ENCODE measurements at places on chromosomes 2 and 18.

DNA sequence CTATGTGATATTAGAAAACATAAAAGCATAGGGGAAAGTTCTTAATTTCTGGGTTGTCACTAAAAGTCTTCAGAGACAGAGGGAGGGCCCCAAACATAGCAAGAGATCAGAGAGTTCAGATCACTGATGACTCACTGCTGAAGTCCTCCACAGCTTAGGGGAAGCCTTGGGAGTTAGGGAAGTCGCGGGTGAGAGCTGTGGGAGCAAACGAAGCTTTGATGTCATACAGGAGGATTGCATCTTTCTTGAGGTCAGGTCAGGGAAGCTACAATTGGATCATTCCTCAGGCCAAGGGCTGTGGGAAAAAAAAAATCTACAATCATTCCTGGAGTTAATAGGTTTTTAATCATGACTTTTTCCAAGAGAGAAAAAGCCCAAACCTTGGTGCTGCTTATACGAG is 96.2 kb downstream of the COPS8 start:
- DNase-seq, result no peak

DNA sequence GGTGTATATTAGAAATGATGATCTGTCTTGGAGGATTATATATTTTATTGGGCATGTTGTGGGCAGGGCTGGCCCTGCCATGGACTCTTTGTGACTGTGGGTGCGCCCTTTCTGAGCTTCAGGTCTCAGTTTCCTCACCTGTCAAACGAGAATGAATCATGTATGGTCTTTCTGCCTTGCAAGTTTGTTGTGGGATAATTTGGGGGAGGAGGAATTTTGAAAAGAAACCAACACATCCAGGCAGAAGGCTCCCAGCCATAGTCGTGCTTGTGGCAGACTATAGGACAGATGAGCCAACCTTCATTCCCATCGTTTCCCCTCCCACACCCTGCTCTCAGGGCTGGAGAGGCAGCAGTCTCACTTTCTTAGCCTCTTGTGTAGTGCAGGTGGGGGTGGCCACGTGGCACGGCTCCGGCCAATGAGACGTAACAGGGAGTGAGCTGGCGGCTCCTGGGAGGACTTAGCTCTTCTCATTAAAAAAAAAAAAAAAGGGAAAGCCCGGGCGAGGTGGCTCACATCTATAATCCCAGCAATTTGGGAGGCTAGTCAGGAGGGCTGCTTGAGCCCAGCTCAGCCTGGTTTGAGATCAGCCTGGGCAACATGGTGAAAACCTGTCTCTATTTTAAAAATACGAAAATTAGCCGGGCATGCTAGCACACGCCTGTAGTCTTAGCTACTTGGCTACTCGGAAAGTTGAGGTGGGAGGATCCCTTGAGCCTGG is 63.1 kb downstream of the RHOB start:
- no peak for DNase-seq

DNA sequence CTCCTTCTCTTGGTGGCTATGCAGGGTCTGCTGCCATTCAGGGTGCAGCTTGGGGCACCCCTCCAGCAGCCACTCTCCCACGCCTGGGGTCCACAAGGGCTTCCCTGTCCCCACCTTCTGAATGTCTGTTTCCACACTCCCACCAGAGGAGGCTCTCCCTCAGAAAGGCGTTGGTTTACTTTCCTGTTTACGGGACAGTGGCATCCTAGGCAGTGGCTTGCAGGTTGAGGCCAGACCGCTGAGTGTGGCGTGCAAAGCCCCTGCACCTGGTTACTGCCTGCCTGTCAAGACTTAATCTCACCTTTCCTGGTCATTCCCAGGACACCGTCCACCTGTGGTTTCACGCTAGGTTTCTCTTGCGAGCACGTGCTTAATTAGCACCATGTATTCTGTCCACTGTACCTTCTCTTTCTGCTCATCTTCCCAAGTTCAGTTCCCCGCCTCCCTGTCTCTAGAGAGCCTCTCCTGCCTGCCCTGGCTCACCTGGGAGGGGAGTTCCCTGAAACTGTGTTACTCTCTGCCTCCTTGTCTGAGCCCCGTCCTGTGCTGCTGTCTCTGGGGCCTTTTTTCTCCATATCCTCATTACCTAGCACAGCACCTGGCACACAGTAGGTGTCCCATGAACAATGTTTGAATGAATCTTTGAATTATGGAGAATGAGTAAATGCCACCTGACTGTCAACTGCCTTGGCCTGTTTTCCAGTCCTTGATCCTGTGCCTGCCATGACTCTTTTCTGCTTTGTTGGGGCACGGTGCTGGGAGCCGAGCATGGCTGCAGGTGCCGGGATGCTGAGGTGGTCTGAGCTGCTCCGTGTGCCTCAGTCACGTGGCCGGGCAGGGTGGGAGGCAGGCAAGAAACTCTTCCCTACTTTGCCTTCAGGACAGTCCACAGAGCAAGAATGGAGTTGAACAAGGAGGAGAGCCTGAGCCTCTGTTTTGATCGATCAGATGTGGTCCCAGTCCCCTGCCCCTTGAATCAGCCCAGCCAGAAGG is 56.4 kb downstream of the ARHGEF4 start:
- DNase-seq, result no peak

DNA sequence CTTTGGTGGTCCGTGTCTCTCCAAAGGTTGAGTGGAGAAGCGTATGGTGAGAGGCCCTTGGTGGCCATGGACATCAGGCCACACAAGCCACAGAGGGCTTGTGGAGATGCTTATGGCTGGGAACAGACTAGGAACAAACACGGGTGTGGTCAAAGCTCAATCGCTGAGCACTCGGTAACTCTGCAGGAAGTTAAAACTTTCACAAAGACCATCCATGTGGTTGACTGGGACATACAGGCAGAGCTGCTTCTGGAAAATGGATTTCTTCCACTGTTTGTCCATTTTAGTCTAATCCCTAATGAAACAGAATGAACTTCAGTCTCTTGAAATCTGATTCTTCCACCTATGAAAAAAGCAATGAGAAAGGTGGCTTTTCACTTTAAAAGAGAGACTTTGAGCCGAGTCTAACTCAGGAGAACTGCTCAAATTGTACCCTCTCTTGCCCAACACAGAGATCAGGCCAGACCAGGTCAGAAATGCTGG is 17.7 kb downstream of the GDF7 start:
- DNase-seq, result no peak

DNA sequence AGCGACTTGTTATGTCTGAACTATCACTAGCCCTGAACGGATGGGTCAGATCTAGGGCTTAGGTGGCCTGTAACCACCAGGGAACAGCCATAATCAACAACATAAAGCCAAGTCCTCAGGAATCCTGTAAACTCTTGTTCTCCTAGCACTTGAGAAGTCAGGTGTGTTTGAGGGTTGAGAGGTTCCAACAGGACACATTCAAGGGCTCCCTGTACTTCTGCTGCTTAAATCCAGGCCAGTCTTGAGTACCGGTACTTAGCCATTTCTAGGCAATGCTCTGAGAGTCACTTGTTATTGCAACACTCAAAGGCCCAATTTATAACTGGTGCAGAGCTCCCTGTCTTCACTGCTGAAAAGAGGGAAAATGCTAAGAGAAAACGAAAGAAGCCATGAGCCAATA is 21.6 kb upstream of the SLC40A1 start:
- no peak for DNase-seq

DNA sequence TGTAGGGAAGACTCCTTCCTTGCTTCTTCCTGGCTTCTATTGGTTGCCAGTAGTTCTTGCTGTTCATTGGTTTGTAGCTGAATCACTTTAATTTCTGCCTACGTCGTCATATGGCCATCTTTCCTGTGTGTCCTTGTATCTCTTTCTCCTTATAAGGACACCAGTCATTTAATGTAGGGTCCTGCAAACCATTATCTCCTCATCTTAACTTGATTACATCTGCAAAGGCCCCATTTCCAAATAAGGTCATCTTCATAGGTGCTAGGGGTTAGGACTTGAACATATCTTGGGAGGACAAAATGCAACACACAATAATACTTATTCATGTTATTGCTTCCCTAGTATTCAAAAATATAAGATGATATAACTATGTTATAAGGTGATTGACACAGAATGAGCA is 95.5 kb upstream of the TTC27 start:
- no peak for DNase-seq

GRCh38 chr2:193476171-193476800 is 1281.6 kb upstream of the TMEFF2 start:
- DNase-seq, result no peak

DNA sequence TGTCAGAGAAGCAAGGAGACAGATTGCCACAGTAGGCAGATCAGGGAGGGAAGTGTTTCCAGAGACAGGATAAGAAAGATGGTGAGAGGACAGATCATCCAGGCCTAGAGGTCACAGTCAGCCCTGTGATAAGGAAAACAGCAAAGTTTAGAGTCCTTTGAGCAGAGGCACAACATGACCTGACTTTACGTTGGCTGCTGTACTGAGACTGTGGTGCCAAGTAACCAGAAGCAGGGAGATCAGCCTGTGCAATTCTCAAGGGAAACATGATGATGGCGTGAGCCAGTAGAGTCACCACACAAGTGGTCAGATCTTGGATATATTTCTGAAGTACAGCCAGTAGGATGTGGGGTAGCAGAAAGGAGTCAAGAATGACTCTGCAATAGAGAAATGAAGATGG is 43.7 kb downstream of the SMC6 start:
- DNase-seq, result no peak

DNA sequence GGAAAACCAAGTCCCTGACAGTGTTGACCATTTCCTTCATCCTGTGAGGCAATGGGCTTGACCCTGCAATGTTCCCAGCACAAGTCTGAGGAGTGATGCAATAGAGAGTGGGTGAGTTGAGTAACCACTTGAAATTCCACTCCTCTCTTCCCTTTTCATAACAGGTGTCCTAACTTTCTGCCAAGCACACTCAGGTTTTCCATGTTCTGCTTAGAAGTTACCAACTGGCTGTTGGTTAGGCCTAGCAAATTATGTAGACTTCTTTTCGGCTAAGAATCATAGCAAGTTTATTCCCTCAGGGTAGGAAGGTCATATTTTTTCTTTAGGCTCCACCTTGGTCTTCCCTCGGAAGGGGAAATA is 11.5 kb downstream of the GNLY start:
- no peak for DNase-seq

DNA sequence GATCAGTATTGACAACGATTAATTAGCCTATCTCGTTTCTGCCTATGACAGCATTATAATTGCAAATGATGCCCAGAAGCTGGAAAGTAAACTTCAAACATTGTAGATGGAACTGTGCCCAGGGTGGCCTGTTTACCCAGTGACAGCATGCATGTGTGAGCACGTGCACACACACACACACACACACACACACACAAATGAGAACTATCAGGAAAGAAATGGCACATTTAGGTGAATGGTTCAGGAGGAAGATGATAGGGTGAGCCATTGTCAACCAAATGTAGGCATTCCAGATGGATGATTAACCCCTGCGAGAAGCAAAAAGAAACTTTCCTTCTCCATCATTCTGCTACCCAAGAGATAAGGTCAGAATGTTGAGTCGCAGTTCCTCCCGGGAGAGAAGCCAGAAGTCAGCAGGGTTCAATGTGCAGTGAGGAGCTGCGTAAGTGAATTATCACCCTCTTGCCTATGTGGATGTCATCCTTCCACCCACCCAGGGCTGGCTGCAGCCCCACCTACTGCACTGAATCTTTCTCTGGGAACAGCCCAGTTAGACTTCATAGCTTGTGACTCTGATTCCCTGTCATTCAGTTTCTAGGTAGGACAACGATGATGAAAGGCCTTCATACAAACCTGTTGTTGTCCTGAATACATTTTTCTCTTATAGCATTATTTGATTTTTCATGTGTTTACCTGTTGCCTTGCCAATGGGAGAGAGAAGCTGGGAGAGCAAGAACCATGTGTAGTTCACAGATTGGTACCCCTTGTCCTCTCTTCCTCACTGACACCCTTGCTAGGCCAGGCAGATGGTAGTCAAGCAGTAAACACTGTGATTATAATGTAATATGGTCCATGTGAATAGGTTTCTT is 3.5 kb upstream of the APOB start:
- DNase-seq, result no peak

DNA sequence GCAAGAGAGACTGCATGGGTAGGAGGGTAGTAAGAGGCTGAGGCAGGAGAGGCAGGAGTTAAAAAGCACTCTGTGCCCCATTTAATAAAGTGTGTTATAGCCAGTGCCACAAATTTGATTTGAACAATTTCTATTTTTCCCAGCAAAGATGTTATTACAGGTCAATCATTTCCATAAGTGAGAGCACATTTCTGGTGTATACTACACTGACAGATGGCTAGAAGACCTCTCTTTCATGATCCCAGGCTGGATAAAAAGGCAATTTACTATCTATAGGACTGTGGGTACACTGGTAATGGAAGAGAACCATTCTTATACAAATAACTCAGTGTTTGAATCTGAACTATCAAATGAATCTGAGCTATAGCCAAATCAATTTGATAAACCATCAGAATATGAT is 176.2 kb downstream of the FSHR start:
- DNase-seq, result no peak

- DNase-seq, result peak; percentile 55
Observed at GRCh38 chr2:158024288-158024898, 77.3 kb upstream of the UPP2 start.

GRCh38 chr2:24926602-24927252 is 6.7 kb upstream of the ADCY3 start:
- peak; percentile 25 for DNase-seq

DNA sequence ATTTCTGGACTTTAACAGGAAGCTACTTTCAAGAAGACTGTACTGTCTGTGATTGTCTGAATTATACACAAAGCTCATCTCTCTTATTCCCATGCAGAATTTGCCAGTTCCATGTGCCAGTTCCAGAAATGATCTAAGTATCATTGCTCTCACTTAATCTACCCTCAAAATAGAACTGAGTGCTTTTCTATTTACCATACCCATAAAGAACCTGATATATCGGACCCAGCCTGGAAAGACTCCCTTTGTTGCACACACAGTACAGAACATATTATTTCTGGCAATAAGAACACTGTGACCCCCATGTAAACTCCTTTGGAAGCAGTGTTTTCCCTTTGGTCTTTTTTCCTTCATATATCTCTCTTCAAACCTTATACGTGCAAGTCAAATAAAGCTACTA is 102.3 kb upstream of the TTN start:
- no peak for DNase-seq

GRCh38 chr2:2328848-2329247 is 2.2 kb downstream of the MYT1L start:
- no peak for DNase-seq

DNA sequence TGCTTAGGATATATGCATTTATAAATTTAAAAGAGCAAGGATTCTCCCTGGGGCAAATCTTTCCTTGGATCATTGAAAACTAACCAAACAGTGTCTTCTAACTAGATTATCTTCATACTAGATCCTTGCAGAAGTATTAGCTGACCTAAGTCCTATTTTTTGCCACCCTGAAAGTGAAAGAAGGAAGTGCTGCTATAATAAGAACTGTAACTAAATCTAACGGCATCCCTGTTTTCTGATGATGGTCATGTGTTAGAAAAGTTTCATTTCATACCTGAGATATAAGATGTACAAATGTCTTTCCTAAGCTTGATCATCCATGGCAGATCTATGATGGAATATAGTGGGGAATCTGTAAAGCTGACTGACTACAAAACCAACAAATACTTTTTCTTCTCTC is 102.7 kb downstream of the MAP2 start:
- DNase-seq, result no peak

DNA sequence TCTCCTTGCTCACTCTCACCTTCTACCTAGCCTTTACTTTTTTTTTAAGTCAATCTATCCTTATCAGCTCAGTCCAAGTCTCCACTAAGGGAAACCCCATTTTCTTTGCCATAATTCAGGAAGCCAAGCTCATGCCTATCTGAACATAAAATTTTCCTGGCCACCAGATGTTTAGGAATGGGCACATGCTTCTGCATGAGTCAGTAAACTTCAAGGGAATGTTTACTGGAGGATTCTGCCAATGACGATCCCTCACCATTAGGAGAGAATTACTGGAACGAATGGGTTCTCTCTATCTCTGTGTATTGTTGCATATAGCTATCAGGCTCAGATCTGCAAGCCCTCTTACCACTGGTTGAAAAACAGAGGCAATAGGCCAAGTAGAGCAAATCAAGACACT is 731.7 kb upstream of the ZNF804A start:
- no peak for DNase-seq

All from stimulated activated CD4-positive, alpha-beta T cell treated with anti-CD3 and anti-CD28 coated beads, TNF-alpha, amount 100 ng/mL, for 24 hours (primary cell).